ENCODE measurements at places on chromosomes 1 and 21.

- no peak for DNase-seq
These were observed 138.8 kb downstream of the HHAT start for GRCh38 chr1:210467440-210468043.

GRCh38 chr1:44911026-44911425 lies 68.0 kb upstream of the PTCH2 start:
- DNase-seq = no peak

- peak; percentile 84 for DNase-seq
These were observed 11.7 kb upstream of the EPHA2 start for GRCh38 chr1:16167331-16168143.

DNA sequence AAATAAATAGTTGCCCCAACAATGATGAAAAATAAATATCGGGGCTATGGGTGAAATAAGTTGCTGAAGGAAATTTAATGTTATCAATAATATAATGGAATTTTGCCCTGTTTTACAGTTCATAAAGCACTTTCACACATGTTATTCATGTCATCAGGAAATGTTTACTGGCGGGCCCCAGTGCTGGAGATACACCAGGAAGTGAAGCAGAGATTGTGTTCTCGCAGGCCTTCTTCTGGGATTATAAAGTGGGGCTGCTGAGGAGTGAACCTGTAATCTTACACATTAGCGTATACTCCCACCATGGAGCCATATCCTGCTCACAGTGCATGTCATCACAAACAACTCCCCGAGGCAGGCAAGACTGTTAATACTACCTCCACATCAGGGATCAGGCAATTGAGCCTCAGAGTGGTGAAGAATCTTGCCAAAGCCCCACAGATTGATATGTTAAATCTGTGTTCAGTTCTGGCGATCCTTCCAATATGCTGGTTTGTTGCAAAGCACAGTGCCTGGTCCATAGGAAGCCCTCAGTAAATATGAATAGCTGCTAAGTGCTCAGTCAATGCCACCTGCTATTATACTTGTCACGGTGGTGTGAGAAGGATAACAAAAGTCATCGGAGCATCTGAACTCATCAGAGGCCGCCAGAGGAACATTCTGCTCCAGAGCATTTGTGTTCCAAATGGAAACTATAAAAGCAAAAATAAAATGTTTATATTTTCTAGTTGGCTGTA lies 104.4 kb upstream of the UBE2U start:
- DNase-seq = no peak

- DNase-seq = peak; percentile 52
These were observed 62.2 kb downstream of the ELK4 start for GRCh38 chr1:205569411-205570172.

GRCh38 chr1:46445773-46446256 lies 43.8 kb upstream of the DMBX1 start:
- DNase-seq = no peak

DNA sequence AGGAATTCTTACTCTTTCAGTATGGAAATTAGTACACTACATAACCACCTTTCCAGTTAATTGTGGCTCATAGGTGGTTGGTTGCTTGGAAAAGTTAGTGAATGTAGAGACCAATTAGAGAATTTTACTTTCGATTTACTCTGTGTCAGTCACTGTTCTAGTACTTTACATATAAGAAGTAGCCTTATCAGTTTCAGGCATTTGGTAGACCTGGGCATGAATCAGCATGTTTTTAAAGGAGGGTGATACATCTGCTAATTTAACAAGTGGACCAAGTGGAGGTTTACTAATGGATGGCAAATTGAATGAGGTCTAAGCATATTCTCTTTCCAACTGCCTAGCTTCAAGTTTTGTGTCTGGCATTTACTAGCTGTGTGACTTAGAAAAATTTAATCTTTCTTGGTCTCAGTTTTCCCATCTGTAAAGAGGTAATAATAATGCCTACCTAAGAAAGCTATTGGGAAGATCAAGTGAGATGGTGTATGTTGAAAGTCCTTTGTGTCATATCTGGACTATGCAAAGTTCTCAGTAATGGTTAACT lies 1158.6 kb downstream of the PLA2G4A start:
- no peak for DNase-seq

- no peak for DNase-seq
These were observed 215.4 kb downstream of the PBX1 start for GRCh38 chr1:164774413-164774812.

- no peak for DNase-seq
These were observed 89.9 kb downstream of the RAVER2 start for GRCh38 chr1:64834734-64835133.

- DNase-seq = no peak
These were observed 200.8 kb upstream of the VAMP3 start for GRCh38 chr1:7570311-7570710.

DNA sequence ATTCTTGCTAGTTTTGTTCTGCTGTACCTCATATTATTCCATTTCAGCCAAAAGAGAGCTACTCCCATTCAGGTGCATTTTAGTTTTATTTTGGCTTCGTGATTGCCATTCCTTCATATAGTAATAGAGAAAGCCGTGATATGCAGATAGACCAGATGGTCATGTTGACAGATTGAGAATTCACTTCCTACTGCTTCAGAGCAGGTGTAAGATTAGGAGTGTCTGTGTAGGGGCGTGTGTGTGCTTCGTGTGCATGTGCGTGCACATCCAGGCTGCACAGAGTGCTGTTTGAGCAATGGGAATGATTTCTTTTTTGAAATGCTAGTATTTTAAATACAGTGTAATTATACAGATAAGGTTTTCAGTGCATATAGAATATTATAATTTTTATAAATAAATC lies 10.3 kb downstream of the NFIA start:
- DNase-seq = no peak

- no peak for DNase-seq
These were observed 219.6 kb upstream of the C1orf174 start for GRCh38 chr1:4119516-4120220.

GRCh38 chr1:212513586-212513985 lies 80.9 kb downstream of the NENF start:
- DNase-seq = no peak

DNA sequence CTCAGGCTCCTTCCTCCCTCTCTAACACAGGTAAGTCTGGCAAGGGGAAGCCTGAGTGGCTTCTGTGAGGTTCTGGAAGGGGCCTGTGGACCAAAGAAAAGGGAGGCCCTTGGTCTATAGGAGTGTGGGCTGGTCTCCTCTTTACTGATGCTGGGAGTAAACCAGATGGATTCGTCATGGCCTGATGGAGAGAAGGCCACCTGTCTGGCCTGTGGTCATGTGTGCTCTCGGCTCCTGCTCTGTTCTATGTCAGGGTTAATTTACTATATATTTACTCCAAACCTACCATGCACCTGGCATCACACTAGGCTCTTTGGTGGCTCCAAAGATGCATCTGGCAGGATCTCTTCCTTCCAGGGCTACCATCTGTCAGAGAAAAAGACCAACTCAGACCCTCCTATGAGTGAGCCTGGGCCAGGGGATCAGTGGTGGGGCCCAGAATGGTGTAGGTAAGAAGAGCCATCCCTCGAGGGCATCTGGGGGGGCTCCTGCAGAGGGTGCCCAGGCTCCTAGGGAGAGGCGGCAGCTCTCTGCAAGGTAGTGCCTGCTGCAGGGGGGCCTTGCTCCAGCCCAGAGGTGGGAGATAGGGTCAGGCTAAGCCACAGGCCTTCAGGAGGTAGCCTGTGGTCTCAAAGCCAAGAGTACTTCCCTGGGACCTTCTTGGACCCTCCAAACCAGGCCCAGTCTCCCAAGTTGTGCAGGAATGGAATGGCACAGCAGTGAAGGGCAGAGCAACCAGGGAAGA lies 68.2 kb upstream of the SELENON start:
- DNase-seq = no peak

GRCh38 chr1:60133000-60133673 lies 59.6 kb upstream of the C1orf87 start:
- no peak for DNase-seq

GRCh38 chr1:95364546-95364945 lies 130.5 kb downstream of the RWDD3 start:
- DNase-seq = no peak

DNA sequence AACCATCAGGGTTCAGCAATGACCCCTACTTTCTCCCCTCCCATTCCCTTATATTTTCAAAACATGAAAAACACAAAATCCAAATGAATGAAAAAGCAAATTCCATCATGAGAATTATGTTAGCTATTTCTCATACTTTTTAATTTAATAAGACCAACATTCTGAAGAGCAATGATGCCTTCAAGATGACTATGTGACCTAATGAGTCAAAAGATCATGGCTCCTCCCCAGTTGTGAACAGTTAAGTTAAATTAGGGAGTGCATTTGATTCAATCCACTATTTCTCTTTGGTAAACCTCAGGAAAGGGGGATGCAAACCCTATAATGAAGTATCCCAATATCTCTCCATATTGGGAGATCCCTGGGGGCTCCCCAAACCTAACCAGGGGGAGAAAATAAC lies 36.5 kb downstream of the PUM1 start:
- DNase-seq = no peak

DNA sequence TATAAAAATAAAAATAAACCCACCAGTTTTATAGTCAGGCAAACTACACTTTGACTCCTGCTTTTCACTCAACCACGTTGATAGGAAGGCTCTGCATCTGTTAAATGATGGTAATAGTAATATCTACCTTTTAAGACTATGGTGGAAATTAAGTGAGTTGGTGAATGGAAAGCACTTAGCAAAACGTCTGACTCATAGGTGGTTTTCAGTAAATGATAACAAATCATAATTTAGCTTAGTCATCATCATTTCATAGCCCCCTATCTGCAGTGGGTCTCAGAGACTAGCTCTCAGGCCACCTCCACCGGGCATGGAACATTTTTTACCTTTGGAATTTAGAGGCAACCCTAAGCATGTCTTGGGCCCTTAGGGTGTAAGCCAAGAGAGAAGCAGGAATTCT lies 160.0 kb downstream of the PDE4B start:
- no peak for DNase-seq

DNA sequence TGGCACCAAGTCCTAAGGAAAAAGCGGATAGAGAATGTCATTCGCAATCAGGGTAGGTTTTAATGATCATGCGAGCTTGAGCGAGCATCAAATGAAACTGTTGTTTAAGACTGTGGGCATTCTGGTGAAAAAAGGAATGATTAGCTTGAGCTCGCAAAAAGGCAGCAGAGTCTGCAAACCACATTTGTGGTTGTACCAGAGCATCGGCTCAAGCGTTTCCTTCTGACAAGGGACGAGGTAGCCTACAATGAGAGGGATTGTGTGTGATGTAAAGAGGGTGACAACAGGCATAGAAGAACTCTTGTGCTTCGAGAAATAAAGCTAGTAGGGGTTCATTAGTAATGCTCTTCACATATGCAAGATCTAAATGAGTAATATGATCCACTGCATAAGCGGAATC lies 11.1 kb upstream of the CD48 start:
- no peak for DNase-seq

- no peak for DNase-seq
These were observed 3.2 kb downstream of the S100A9 start for GRCh38 chr1:153360592-153361479.

DNA sequence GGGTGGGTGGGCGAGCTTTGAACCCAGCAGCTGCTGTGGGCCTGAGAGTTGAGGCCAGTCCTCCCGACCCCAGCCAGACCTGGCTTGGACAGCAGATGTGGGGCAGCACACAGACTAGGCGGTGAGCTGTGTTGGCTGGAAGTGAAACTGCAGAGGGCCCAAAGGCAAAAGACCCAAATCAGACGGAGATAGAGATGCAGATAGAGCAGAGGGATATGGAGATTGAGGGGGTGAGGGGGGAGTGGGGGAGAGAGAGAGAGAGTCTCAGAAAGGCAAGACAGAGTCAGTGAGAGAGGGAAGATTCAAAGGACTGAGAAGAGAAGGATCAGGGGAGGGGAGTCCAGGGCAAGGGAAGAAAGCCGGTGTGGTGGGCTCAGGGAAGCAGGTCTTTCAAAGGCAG lies 17.0 kb upstream of the POU3F1 start:
- DNase-seq = no peak

DNA sequence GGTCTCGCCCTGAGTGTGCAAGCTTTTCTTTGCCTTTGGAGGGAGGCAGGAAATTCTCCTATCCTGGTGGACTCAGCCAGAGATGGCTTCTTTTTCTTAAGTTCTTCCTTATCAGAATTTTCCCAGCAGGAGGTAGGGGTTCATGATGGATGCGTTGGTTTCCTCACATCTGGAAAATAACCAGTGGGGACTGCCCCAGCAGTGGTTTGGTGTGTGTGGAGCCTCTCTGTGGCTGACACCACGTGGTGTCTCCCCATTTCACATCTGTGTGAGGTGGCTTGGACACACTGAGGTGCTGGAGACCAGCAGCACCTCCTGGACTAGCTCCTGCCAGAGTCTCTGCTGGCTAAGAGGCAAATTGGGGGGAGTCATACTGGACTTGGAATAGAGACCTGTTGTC lies 32.6 kb downstream of the B3GALT5 start:
- DNase-seq = no peak

GRCh38 chr21:17784180-17784598 lies 35.0 kb downstream of the C21orf91 start:
- DNase-seq = no peak

DNA sequence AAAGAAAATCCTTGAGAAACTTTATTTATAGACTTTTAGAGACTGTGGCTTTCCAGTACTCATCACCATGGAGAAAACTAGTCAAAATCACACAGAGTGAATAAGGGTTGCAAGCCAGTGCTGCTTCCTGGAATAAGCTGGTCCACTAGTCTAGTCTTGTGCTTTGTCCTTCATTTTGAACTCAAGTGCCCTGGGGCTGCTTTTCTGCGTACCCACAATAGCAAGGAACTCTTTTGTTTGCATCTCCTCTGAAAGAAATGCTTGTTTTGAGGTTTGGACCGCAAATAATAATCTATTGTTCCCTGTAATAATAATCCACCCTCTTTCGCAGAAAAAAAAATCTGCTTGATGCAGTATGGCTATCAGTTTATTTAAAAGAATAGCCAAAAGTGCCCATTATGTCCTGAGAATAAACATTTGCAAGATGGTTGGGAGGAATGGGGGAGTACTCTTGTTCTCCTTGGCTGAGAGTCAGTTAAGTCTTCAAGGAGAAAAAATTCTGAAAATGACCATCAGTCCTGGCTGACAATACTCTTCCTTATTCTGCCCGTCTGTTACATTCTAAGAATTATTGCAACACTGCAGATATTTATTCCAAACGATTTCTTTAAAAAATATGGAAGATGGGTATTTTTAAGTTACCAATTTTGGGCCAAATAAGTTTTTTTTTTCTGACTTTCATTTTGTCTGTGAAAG lies 41.9 kb downstream of the MPZL1 start:
- DNase-seq = no peak

DNA sequence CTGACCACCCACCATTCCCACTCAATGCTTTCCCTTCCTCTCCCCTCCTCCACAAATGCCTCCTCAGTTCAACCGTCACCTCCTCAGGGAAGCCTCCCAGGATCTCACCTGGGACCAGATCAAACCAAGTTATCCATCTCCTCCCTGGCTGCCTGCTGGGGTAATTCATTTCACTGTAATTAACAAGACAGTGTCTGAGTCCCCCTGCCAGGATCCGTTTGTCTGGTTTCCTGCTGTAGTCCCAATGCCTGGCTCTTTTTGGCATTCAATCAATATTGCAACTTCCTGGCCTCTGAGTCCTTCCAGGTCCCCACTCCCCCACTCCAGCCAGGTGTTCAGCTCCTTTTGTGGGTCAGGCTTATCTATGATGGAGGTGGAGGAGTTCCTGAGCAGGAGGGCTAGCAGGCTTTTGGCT lies 687.7 kb downstream of the PTPRU start:
- DNase-seq = no peak

- no peak for DNase-seq
These were observed 23.4 kb downstream of the CCSAP start for GRCh38 chr1:229319487-229319886.

Data from renal pelvis (tissue), 12 donors.